Kasumi-1 (cell line): ENCODE measurements at places on chromosomes 13 and 19.

DNA sequence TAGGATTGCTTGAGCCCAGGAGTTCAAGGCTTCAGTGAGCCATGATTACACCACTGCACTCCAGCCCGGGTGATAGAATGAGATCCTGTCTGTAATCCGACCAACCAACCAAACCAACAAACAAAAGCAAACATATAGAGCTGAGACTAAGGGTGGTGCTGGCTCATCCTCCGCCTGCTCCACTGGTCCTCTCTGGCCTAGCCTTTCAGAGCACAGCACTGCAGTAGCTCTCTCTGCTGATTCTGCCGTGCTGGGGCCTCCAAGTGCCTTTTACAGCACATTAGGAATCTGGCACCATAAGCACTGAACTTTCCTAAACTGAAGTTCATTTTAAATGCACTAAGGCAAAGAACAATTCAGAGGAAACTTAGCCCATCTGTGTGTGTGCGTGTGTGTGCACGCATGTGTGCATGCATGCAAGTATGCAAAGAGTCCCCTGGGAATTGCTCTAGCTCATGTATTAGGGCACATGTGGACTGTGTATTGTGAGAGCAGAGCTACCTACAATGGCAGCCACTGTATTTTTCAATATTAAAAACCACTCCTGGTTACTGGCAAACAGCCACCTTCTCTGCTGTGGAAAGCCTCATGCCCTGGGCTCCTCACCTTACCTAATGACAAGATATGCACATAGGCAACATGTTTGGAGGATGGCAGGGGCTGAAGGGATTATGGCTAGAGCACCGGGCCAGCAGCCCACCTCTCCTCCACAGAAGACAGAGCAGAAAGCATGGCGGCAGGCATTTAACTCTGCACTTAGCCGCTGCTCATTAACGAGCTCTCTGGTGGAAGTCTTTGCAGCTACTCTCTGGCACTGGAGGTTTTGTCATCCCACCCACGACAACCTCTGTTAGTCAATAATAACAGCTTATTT is 223.1 kb upstream of the TSHZ3 start:
- no peak for DNase-seq

DNA sequence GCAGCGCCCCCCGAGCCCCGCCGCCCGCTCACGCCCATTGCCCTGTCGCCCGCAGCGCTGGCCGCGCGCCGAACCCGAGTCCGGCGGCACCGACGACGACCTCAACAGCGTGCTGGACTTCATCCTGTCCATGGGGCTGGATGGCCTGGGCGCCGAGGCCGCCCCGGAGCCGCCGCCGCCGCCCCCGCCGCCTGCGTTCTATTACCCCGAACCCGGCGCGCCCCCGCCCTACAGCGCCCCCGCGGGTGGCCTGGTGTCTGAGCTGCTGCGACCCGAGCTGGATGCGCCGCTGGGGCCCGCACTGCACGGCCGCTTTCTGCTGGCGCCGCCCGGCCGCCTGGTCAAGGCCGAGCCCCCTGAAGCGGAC is 518 bp downstream of the KLF2 start:
- peak; percentile 8 for DNase-seq

GRCh38 chr19:531009-531752 is 379 bp upstream of the CDC34 start:
- DNase-seq, result peak; percentile 82

GRCh38 chr13:56335775-56336174 is 804.9 kb upstream of the PRR20A start:
- DNase-seq, result no peak

- no peak for DNase-seq
Observed at GRCh38 chr13:109517517-109517916, 268.9 kb downstream of the IRS2 start.

- DNase-seq, result no peak
Observed at GRCh38 chr19:11735375-11735774, 3.4 kb downstream of the ZNF823 start.

DNA sequence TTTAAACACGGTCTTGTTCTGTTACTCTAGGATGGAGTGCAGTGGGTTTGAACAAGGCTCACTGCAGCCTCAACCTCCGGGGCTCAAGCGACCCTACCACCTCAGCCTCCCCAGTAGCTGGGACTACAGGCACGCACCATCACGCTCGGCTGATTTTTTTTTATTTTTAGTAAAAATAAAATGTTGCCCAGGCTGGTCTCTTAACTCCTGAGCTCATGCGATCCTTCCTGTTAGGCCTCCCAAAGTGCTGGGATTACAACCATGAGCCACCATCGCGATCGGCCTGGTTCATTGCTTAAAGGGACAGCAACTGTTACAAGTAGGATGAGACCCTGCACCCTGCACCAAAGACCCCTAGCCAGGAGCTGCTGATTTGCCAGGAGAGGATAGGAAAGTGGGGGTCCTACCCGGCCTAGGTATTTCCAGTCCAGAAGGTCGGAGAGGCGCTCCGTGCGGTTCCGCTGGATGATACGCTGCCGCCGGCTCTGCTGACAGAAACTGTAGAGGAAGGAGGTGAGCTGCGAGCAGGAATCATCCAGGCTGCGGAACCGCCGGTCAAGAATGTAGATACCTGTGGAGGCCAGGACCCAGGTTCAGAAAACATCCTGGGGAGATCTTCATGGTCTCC is 5.1 kb downstream of the FTL start:
- no peak for DNase-seq

- DNase-seq, result no peak
Observed at GRCh38 chr19:41276231-41276630, 12.1 kb downstream of the HNRNPUL1 start.

- no peak for DNase-seq
Observed at GRCh38 chr19:5434970-5435641, 20.1 kb upstream of the ZNRF4 start.

GRCh38 chr13:112680741-112681360 is 9.0 kb upstream of the ATP11A start:
- no peak for DNase-seq

DNA sequence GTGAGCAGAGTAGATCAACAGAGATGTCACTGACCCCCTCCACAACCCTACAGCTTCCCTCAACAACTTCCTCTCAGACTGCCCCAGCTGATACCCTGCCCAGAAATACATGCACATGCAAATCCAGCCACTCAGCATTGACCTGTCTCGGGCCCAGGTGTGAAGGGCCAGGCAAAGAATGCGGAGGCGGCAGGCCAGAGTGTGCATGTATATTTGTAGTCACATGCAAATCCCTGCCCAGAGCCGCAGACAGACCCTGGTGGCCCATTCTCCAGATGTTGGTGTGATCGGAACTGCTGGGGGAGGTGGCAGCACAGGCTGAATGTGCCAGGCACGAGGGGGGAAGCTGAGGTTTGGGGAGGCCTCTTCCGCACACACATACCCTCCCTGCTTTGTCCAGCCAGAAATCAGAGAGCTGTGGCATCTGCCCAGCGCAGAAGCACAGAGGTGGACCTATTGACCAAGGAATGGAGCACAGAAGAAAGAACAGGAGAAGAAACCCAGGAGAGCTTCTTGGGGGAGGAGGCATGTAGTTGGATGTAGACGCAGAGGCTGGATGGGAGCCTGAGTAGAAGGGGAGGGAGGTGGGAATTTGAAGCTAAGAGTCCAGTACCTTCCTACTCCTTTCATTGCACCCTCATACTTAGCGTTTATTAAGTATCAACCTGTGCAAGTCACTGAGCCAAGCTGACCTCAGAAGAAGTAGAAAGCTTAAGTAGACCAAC is 14.4 kb downstream of the MEF2B start:
- no peak for DNase-seq

GRCh38 chr19:48646001-48646721 is at the start of gene CA11:
CA11 (minus strand) TSS chr19:48646187; CDS start chr19:48645632, 555 bp downstream.
- peak; percentile 65 for DNase-seq
